Activated CD4-positive, alpha-beta T cell treated with anti-CD3 and anti-CD28 coated beads, Interleukin-2, Interleukin-4, amounts not matched to agents 100 ng/mL and 50 ng/mL, durations not matched to agents 16 hours and 8 hours (primary cell): ENCODE measurements at places on chromosomes 6 and 20.

DNA sequence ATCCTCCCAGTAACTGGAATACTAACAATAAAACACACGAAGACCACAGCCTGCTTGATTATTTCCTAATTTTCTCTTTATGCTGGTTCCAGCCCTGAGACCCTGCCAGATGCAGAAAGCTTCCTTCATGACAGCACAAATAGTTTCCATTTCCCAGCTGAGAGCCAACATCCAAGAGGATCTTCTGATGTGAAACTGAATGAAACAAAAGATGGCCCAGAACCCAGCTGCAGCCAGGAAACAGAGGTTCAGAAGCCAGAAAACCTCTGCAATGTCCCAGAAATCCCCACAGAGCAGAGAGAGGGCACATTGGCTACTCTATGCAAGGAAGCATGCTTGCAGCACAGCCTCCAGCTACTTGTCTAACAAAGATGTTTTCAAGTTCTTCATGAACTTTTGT is 61.8 kb upstream of the PLEKHG1 start:
- DNase-seq: no peak

GRCh38 chr20:50918403-50918802 is 12.8 kb downstream of the ADNP start:
- no peak for DNase-seq

GRCh38 chr6:90315986-90316385 is 19.3 kb upstream of the BACH2 start:
- DNase-seq: no peak

DNA sequence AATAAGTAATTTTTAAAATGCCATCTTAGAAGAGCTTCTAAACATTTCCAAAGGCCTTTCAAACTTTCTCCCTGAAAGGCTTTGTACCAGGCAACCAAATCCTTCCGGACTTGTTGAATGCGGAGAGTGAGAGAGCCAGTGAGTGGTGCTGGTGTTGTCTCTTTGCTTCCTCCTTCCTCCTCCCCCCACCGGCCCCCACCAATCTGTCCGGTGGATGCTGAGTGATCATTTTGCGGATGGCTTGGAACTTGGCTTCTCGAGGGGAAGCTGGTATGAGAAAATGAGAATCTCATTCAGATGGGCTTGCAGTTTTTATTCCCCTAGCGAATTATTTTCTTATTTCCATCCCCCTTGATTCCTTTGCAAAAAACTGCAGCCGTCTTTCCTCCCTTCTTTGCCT is 97.3 kb downstream of the ANKRD60 start:
- no peak for DNase-seq

- DNase-seq: no peak
Observed at GRCh38 chr6:154230393-154230792, 126.2 kb downstream of the IPCEF1 start.

- DNase-seq: no peak
Observed at GRCh38 chr6:10312445-10312844, 102.4 kb downstream of the TFAP2A start.

DNA sequence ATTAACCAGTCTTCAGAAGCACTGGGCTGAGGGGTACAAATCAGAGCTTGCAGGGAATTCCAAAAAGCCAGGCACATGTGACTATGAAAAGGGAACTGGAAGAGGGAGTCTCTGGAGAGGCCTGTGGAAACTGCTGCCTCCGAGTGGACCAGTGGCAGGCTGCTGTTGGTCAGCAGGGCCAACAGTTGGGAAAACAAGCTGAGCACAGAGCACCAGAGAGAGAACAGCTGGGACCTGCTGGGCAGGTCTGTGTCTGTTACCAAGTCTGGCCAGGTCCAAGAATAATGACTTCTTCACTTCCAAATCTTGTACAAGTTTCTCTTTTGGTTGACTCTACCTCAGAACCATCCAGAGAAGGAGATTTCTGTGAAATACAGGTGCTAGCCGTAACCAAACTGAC is 81.4 kb downstream of the LIN28B start:
- DNase-seq: no peak

- no peak for DNase-seq
Observed at GRCh38 chr6:170417881-170418280, 111.3 kb downstream of the FAM120B start.

- DNase-seq: no peak
Observed at GRCh38 chr20:36825385-36826104, 50.4 kb upstream of the TLDC2 start.

- DNase-seq: no peak
Observed at GRCh38 chr20:709991-710779, 34.6 kb upstream of the SCRT2 start.

- DNase-seq: no peak
Observed at GRCh38 chr20:64119301-64119680, 11.9 kb upstream of the NPBWR2 start.

DNA sequence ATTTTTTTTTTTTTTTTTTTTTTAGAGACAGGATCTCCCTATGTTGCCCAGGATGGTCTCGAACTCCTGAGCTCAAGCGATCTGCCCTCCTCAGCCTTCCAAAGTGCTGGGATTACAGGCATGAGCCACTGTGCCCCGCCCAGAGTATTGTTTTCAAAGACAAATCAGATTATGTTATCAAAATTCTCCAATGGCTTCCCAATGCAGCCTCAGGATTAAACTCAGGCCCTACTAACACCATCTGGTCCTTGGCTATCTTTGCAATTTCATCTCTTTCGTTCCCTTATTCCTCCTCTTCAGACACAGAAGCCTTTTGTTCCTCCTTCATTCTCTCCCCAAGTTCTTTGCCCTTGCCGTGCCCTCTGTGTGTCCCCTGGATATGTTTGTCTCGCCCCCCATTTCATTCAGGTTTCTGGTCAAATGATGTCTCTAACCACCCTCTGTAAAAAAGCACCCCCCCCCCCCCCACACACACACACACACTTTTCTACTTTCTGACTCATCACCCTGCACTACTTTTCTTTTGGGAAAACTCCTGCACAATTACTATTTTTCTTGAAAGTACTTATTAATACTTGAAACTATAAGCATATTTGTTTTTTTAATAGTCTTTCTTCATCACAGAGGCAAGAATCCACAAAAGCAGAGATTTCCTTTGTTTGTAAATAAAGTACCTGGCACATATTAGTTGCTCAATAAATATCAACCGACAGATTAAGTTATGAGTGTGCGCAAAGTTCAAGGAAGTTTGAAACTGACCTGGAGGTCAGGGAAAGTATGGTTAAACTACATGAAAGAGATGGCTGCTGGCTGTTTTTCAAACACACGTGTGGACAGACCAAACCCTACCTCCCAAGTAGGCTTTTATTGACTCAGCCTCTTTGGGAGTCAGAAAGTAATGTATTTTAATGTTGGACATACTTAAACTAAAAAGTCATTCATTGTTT is 16.7 kb downstream of the BTN1A1 start:
- no peak for DNase-seq

DNA sequence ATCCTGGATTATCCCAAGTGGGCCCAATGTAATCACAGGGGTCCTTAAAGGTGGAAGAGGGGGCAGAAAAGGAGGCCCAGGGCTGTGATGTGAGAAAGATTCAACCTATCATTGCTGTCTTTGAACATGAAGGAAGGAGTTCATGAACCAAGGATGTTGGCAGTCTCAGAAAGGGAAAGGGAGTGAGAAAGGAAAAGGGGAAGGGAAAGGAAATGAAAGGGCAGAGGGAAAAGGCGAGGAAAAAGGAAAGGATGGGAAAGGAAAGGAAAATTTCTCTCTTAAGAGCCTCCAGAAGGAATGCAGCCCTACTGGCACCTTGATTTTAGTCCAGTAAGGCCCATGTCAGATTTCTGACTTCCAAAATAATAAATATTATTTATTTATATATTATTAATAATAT is 687.8 kb downstream of the COL12A1 start:
- no peak for DNase-seq

DNA sequence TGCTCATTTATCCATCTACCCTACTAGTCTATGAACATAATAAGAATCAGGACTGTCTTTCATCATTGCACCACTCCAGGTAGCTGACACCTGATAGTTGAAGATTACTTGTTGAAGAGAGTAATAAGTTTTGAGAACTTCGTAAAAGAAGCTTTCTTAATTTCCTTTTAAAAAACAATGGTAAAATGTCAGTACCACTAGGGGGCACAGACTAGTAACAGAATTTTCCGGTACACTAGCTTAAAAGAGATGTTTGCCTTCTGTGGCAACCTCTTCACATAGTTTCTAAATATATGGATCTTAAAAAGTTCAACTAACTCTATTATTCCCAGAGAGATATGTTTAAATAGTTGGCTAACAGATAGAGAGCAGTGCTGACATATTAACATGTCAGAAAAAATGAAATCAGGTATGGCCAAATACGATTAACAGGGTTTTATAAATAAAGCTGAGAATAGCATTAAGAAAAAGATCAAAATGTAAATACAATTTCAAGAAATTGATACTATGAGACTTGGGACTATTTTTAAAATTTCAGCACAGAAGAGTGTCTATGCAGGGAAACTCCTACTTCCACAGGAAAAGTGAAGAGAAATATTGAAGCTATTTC is 5.4 kb upstream of the KCNQ5 start:
- DNase-seq: peak; percentile 28

GRCh38 chr6:25354078-25354932 is 75.1 kb downstream of the CARMIL1 start:
- DNase-seq: no peak
